ENCODE measurements at places on chromosomes 7 and 10.

- no peaks in the 10 kb centered on the region for H3K4me1 ChIP-seq
- H3K27me3 ChIP-seq: no peaks in the 10 kb centered on the region
- no peak overlapping the region for H3K4me3 ChIP-seq
- no peak for DNase-seq
- H3K36me3 ChIP-seq: no peaks in the 10 kb centered on the region
Observed at GRCh38 chr10:128462844-128463243, 336.6 kb upstream of the MKI67 start.

DNA sequence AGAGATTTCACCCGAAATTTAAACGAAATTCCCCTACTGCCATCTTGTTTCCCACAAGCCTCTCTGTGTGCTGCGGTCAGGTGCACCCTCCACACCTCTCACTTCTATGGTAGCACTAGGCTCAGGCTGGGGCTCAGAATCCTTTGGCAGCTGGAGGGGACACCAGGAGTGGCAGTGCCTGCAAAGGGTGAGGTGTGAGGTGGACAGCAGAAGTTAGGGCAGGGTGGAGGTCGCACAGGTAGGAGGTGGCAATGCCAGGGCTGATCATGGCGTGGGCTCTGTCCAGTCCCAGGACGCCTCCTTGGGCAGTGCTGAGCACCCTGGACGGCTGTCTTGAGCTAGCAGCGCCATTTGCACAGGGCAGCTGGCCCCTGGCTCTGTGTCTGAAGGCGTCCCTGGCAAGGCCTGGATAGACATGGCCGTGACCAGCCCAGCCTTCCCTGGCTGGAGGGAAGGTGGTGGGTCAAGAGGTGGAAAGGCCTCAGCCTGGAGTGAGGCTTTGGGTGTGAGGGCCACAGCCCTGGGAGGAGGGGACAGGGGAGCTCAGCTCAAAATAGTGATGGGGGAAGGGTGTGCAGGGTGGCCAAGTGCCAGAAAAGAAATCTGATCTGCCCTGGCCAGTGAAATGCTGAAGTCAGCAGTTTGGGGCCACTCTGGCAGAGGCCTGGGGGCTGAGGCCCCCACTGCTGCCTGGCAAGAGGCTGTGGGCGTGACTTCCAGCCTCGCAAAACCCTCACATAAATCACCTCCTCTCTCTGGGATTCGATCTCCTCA, 40.0 kb downstream of the ZCCHC24 start:
- H3K27ac ChIP-seq: peak overlapping the region; percentile 92
- no peaks in the 10 kb centered on the region for H3K36me3 ChIP-seq
- no peak overlapping the region for H3K4me3 ChIP-seq
- H3K4me1 ChIP-seq: peaks cover 100% of the 10 kb centered on the region

GRCh38 chr10:48215486-48216203, 58.9 kb downstream of the FRMPD2 start:
- no peaks in the 10 kb centered on the region for H3K4me1 ChIP-seq
- H3K27me3 ChIP-seq: no peaks in the 10 kb centered on the region
- no peak for DNase-seq
- H3K27ac ChIP-seq: no peak overlapping the region
- no peaks in the 10 kb centered on the region for H3K36me3 ChIP-seq

DNA sequence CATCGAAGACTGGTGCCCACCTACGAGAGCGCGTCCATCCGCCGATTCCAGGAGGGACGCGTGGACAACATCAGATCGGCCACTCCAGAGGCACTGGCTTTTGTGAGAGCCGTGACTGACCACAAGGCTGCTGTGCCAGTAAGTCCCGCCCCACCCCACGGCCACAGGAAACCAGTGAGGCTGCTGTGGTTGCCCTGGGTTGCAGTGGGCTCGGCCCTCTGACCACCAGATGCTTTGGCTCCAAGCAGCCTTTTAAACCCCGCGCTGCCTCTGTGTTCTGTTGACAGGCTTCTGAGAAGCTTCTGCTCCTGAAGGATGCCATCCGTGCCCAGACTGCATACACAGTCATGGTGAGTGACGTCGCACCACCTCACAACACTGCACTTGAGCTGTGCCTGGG, 24.4 kb upstream of the C10orf53 start:
- no peak for DNase-seq
- H3K4me3 ChIP-seq: no peak overlapping the region
- no peaks in the 10 kb centered on the region for H3K36me3 ChIP-seq
- no peak overlapping the region for H3K27ac ChIP-seq

DNA sequence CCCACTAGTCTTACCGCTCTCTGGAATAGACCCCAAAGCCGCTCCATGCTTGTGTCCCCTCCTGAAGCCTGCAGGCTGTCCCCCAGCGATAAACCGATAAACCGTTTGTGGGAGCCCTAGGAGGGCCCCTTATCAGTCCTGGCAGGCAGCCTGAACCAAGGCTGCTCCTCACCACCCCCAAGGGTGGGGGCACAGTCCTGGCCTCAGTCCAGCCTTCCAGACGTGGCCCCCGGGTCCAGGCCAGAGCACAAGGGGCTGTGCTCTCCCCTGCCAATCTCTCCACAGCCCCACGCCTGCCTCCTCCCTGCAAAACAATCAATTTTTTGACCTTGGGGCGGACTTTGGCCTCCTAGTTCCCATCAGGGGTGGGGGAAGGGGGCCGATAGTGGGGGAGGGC, at the start of gene TFR2:
Gene TFR2, minus strand, starts transcription at position 90 of the 397 bp plus-strand sequence. Its CDS starts 43 bp downstream, at position 47.
- H3K36me3 ChIP-seq: no peaks in the 10 kb centered on the region
- no peak within 1 kb of the TSS for H3K27ac ChIP-seq
- no peak for DNase-seq
- no peak within 1 kb of the TSS for H3K4me3 ChIP-seq
- H3K4me1 ChIP-seq: no peaks in the 10 kb centered on the region
- peaks cover 5% of the 10 kb centered on the region for H3K27me3 ChIP-seq

- no peaks in the 10 kb centered on the region for H3K4me1 ChIP-seq
- H3K4me3 ChIP-seq: no peak overlapping the region
- H3K36me3 ChIP-seq: no peaks in the 10 kb centered on the region
- H3K27me3 ChIP-seq: no peaks in the 10 kb centered on the region
Observed at GRCh38 chr7:139953229-139953628, 109.5 kb downstream of the PARP12 start.

DNA sequence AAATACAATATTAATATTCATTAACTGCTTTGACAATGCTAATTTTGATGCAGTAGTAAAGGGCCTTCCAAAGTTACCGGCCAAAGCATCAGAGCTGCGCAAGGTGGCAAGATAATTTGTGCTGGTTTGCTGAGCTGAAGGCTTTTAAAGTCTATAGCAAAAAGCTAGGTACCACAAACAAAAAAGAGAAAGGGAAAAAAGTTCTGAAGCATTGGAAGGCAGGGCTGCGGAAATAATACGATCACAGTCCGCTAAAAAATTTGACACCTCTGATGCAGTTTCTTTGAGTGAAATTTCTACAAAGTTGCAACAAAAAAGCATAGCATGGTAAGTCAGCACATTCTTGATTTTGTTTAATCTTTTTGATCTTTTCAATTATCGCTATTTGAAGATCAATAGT, 175.6 kb downstream of the TCF7L2 start:
- H3K27me3 ChIP-seq: no peaks in the 10 kb centered on the region
- H3K36me3 ChIP-seq: no peaks in the 10 kb centered on the region
- H3K27ac ChIP-seq: no peak overlapping the region

DNA sequence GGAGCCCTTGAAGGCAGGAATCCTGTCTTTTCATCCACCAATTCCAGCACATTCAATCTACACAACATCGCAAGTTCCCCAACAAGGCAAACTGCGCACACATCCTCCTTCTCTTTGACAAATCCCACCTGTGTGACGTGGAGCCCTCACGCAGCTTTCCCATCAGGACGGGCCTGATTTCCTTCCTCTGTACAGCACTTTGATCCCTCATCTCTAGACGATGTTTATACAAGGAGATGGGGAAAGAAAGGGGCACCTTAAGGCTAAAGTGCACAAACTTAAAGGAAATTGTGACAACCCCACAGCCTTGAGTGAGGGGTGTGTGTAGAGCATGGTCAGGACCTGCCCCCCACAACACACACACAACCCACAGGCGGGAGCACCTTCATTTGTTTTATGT, 97.2 kb downstream of the PRKAG2 start:
- H3K4me3 ChIP-seq: no peak overlapping the region
- no peaks in the 10 kb centered on the region for H3K36me3 ChIP-seq
- no peak overlapping the region for H3K27ac ChIP-seq
- H3K27me3 ChIP-seq: no peaks in the 10 kb centered on the region
- DNase-seq: no peak

GRCh38 chr7:213324-213993, 21.1 kb downstream of the FAM20C start:
- H3K27me3 ChIP-seq: no peaks in the 10 kb centered on the region
- no peak overlapping the region for H3K4me3 ChIP-seq
- no peak for DNase-seq
- H3K4me1 ChIP-seq: no peaks in the 10 kb centered on the region
- peaks cover 16% of the 10 kb centered on the region for H3K36me3 ChIP-seq

DNA sequence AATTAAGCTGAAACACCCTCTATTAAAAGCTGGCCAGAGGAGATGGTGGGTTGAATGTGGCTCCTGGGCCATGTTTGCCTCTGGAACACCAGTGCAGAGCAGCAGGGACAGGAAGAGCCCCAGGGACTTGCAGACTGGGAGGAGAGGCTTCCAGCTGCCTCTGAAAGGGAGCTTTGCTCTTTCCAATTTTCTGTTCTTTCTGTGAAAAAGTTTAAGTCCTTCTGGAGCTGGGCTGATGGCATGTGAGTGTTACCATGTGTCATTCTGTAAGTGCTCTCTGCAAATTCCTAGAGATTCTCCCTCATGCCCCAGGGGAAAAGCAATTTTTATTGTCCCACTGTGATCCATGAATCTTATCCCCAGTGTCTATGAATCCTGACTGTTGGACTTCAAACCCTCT, 112.8 kb upstream of the LANCL2 start:
- DNase-seq: no peak
- H3K27ac ChIP-seq: no peak overlapping the region
- no peaks in the 10 kb centered on the region for H3K36me3 ChIP-seq
- H3K27me3 ChIP-seq: peaks cover 14% of the 10 kb centered on the region

GRCh38 chr7:55567571-55567970, 4.7 kb downstream of the VOPP1 start:
- no peak overlapping the region for H3K4me3 ChIP-seq
- DNase-seq: no peak
- no peaks in the 10 kb centered on the region for H3K27me3 ChIP-seq

DNA sequence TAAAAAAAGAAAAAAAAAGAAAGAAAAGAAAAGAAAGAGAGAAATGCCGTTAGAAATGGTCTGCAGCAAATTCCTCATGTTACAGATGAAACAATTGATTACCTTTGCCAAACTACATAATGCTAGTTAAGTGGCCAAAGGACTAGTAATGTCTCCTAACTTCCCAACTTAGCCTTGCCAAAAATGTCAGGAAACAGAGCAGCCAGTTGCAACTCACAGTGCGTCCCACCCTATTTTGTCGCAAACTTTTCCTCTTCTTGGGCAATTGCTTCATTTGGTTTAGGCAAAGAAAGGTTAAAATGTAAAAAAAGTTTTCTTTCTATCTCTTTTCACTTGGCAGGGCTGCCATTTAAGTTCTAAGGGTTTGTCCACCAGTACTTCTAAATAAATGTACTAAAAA, 53.1 kb downstream of the APBB1IP start:
- no peak overlapping the region for H3K27ac ChIP-seq
- no peak overlapping the region for H3K4me3 ChIP-seq
- no peak for DNase-seq
- no peaks in the 10 kb centered on the region for H3K4me1 ChIP-seq
- H3K27me3 ChIP-seq: no peaks in the 10 kb centered on the region

- peaks cover 95% of the 10 kb centered on the region for H3K4me1 ChIP-seq
- peak; percentile 63 for DNase-seq
- H3K27ac ChIP-seq: peak overlapping the region; percentile 31
- no peaks in the 10 kb centered on the region for H3K27me3 ChIP-seq
- peaks cover 7% of the 10 kb centered on the region for H3K36me3 ChIP-seq
- no peak overlapping the region for H3K4me3 ChIP-seq
Observed at GRCh38 chr10:125152450-125153368, 7.7 kb downstream of the CTBP2 start.

GRCh38 chr7:35987016-35987415, 166.0 kb upstream of the EEPD1 start:
- no peak overlapping the region for H3K4me3 ChIP-seq
- no peaks in the 10 kb centered on the region for H3K4me1 ChIP-seq
- no peak for DNase-seq

DNA sequence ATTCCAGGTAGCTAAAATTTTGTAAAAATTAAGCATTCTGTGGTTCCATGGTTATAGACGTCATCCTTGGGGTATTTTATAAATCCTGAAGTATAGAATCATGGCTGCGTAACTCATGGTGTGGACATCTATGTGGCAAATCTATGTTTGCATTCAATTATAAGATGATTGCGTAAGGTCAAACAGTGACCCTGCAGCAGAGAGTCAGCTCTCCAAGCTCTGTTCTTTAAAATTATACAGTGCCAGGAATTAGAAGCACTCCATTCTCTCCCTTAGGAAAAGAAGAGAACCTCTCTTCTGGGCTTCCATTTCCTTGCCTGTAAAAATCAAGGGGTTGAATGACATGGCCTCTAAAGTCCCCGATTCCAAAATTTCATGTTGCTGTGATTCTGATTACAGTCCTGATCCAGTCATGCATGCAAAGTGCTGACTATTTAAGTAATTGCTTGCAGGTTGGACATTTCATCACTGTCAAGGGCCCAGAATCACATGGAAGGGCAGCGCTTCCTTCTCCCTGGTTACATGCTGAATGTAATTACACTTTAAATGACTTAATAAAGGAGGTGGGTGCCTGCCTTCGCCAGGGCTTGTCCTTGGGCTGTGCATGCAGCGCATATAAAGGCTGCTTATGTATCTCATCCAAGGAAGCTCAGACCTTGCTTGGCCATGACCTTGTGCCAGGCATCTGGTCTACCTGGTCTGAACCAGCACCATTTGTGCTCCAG, 550.7 kb downstream of the TYW1 start:
- H3K27me3 ChIP-seq: no peaks in the 10 kb centered on the region
- no peaks in the 10 kb centered on the region for H3K36me3 ChIP-seq
- H3K27ac ChIP-seq: no peak overlapping the region
- no peak for DNase-seq
- no peak overlapping the region for H3K4me3 ChIP-seq

DNA sequence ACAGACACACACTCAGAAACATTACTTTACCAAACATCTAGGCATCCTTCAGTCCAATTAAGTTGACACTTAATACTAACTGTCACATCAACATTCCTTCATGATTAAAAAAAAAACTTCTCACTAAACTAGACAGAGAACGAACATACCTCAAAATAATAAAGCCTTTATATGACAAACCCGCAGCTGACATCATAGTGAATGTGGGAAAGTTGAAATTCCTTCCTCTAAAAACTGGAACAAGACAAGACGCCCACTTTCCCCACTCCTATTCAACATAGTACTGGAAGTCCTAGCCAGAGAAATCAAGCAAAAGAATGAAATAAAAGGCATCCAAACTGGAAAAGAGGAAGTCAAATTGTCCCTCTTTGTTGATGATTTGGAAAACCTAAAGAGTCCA, 96.9 kb upstream of the PPP1R9A start:
- no peak for DNase-seq
- H3K4me3 ChIP-seq: no peak overlapping the region
- no peak overlapping the region for H3K27ac ChIP-seq
- no peaks in the 10 kb centered on the region for H3K27me3 ChIP-seq
- H3K36me3 ChIP-seq: no peaks in the 10 kb centered on the region
